Renal pelvis (tissue), 12 donors: ENCODE measurements at places on chromosomes 5 and 9.

GRCh38 chr5:32709750-32710549, 1.2 kb upstream of the NPR3 start:
- peak; percentile 81 for DNase-seq

GRCh38 chr5:93305984-93306383, 275.0 kb downstream of the NR2F1-AS1 start:
- no peak for DNase-seq

DNA sequence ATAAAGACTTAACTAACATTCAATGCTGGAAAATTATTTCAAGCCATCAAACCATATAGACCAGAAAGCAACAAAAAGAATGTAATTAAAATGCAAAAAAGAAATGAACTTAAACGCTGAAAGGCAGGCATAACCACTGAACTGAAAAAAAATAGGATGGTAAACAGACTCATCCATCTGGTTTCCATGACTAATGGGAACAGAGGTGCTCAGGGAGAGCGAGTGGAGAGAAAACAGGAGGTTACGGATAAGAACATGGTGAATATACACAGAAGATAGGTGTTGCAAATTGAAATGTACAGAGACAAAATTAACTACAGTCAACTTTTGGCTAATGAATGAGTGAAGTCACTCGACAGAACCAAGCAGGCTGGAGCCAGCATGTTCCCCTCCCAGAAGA, 43.5 kb upstream of the RNF38 start:
- no peak for DNase-seq

DNA sequence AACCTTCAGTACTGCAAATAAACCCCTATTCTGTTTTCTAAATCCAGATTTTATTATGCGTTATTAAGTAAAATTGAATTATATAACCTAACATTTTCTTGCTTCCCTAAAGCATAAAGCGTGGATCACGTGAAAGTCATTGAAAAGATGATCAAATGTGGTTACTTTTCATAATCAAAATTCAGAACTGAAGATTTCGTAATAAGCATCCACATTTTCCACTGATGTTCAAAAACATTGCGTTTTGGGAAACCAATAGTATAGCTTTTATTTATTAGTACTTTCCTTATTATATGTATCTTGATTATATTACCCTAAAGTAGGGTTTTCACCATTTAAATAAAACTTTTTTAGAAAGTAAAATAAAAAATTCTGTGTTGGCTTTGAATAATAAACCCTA, 1.8 kb downstream of the SLF1 start:
- DNase-seq = no peak
